ENCODE measurements at places on chromosomes 16 and 17.

GRCh38 chr17:55275894-55276804 lies 11.4 kb downstream of the HLF start:
- no peak overlapping the region for H3K27ac ChIP-seq
- H3K27me3 ChIP-seq, result no peaks in the 10 kb centered on the region
- no peaks in the 10 kb centered on the region for H3K36me3 ChIP-seq
- no peak for DNase-seq
- H3K4me3 ChIP-seq, result no peak overlapping the region
- no peaks in the 10 kb centered on the region for H3K4me1 ChIP-seq

DNA sequence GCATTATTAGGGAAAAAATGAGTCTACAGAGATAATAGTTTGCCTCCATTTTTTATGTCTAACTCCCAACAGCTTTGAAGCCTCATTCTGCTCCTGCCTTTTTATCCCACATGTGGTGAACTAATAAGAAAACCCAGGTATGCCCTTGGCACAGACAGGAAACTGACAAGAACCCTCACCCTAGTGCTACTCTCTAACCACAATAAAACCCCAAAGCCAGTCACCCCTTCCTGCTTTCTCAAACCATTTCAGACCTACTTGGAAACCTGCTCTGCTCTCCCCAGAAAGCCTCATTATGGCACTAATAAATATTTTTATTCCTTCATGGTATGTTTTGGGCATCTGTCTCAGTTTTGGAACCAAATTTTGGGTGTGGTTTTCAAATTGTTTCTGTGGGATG lies 3.9 kb upstream of the MARVELD3 start:
- H3K4me1 ChIP-seq, result peaks cover 4% of the 10 kb centered on the region
- no peak overlapping the region for H3K27ac ChIP-seq

- DNase-seq, result no peak
- no peaks in the 10 kb centered on the region for H3K27me3 ChIP-seq
- peaks cover 6% of the 10 kb centered on the region for H3K4me1 ChIP-seq
- no peak overlapping the region for H3K27ac ChIP-seq
- H3K4me3 ChIP-seq, result no peak overlapping the region
Measured at GRCh38 chr17:61338000-61338798, 61.4 kb upstream of the TBX2 start.

- peaks cover 24% of the 10 kb centered on the region for H3K4me1 ChIP-seq
- no peaks in the 10 kb centered on the region for H3K36me3 ChIP-seq
- H3K4me3 ChIP-seq, result no peak overlapping the region
- H3K27me3 ChIP-seq, result peaks cover 6% of the 10 kb centered on the region
Measured at GRCh38 chr17:76529224-76530094, 8.1 kb downstream of the CYGB start.

DNA sequence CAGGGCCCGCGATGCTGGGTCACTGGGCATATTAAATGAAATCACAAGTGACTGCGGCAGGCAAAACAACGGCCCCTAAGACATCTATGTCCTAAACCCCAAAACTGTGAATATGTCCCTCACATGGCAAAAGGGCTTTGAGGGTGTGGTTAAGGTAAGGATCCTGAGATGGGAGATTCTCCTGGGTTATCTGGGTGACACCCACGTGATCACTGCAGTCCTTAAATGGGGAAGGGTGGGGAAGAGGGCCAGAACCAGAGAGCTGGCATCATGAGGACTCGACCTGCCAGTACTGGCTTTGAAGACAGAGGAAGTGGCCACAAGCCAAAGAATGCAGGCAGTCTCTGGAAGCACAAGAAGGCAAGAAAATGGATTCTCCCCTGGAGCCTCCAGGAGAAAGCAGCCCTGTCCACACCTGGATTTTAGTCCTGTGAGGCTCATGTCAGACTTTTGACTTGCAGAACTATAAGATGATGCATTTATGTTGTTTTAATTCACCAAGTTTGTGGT lies 12.5 kb downstream of the COTL1 start:
- peaks cover 38% of the 10 kb centered on the region for H3K4me1 ChIP-seq
- no peaks in the 10 kb centered on the region for H3K27me3 ChIP-seq
- H3K36me3 ChIP-seq, result peaks cover 5% of the 10 kb centered on the region

- H3K27ac ChIP-seq, result no peak overlapping the region
- no peak overlapping the region for H3K4me3 ChIP-seq
- no peaks in the 10 kb centered on the region for H3K27me3 ChIP-seq
- peaks cover 15% of the 10 kb centered on the region for H3K36me3 ChIP-seq
Measured at GRCh38 chr16:83996481-83997252, 28.6 kb downstream of the NECAB2 start.

GRCh38 chr17:39175695-39176093 lies 9.7 kb upstream of the ARL5C start:
- no peaks in the 10 kb centered on the region for H3K4me1 ChIP-seq
- H3K4me3 ChIP-seq, result no peak overlapping the region
- H3K27me3 ChIP-seq, result no peaks in the 10 kb centered on the region
- peaks cover 8% of the 10 kb centered on the region for H3K36me3 ChIP-seq

DNA sequence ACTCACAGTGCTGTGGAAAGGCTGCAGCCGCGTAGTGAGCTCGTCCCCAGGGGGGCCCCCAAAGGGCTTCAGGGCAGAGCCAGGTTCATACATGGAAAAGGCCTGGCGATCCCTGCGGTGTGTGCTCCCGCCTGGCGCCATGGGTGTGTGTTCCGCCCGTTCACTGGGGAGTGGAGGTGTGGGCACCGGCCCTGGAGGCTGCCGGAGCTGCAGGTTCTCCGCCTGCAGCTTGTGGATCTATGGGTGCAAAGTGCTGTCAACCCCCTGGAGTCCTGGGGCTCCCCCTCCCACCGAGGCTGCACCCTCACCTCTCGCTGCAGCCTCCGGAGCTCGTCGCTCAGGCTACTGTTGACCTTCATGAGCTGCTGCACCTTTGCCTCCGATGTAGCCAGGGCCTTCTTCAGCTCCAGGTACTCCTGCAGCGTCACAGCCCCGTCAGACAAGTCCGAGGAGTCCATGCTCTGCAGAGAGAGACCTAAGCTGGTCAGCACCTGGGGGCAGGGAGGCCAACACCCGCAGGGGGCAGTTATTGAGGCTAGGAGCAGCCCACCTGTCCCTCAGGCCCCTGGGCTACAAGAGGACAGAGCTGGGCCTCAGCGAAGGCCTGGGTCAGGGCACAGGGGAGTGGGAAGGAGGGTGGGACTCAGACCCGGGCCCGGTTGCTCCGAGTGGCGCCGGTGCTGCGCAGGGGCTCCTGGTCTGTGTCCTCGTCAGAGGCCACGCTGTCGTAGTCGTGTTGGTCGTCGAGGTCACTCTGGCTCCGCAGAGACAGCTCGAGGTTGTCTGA lies 7.9 kb downstream of the TP53I13 start:
- no peak overlapping the region for H3K4me3 ChIP-seq
- H3K27ac ChIP-seq, result no peak overlapping the region
- no peak for DNase-seq
- H3K27me3 ChIP-seq, result no peaks in the 10 kb centered on the region
- H3K4me1 ChIP-seq, result peaks cover 6% of the 10 kb centered on the region

DNA sequence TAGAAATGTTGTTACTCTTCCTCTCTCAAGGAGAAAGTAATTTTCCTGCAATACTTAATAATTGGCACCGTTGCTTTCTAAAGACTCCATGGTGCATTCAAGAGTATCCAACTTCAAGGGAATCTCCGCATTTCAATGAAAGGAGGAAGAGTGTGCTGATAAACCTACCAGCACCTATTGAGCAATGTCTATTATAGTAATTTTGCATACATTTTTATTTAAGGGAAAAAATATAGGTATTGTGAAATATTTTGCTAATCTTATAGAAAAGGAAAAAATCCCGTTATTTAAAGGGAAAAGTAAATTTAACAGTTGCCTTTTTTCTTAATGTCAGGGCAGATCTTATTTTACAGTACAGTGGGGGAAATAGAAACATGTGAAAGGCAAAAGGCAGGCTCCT lies 1.1 kb upstream of the TMEM106A start:
- peaks cover 43% of the 10 kb centered on the region for H3K36me3 ChIP-seq
- H3K27me3 ChIP-seq, result no peaks in the 10 kb centered on the region
- no peak overlapping the region for H3K27ac ChIP-seq
- H3K4me1 ChIP-seq, result no peaks in the 10 kb centered on the region
- H3K4me3 ChIP-seq, result no peak overlapping the region

- H3K27me3 ChIP-seq, result no peaks in the 10 kb centered on the region
- peaks cover 26% of the 10 kb centered on the region for H3K36me3 ChIP-seq
- no peak overlapping the region for H3K4me3 ChIP-seq
- DNase-seq, result no peak
Measured at GRCh38 chr16:22353191-22353919, 21.1 kb downstream of the CDR2 start.

GRCh38 chr16:13093661-13094060 lies 192.3 kb downstream of the SHISA9 start:
- H3K4me3 ChIP-seq, result no peak overlapping the region
- H3K36me3 ChIP-seq, result no peaks in the 10 kb centered on the region
- no peaks in the 10 kb centered on the region for H3K27me3 ChIP-seq
- H3K4me1 ChIP-seq, result no peaks in the 10 kb centered on the region
- no peak for DNase-seq

DNA sequence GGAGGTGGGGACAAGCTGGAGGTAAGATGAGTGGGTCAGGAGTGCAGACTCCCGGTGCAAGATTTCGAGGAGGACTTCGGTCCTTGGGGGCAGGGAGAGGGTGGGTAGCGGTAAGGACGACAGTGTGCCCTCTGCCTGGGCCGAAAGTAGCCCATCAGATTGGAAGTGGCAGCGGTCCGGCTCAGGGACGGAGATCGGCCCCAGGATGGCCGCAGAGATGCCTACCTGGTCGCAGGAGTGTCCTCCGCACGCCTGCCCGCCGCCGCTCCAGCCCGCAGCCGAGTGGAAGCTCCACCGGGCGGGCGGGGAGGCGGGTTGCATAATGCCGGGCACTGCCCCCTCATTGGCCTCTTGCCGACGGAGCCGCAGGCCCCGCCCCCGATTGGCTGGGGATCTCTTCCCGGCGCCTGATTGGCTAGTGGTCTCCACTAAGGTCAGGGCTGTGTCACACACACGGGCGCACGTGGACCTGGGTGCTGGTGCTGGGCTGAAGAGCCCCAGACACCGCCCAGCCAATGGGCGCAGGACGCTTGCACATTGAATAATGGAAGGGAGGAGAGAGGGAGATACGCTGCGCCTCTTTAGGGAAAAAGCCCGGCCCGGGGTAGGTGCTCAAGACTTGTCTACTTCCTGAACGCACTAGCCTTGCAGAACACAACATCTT lies at the start of gene PER1:
TSS of gene PER1 (minus strand) at position 293 of the 664 bp plus-strand sequence. CDS start 1,698 bp downstream, outside the sequence.
- peak within 1 kb of the TSS; percentile 54 for H3K4me3 ChIP-seq
- H3K27ac ChIP-seq, result peak within 1 kb of the TSS; percentile 58
- H3K36me3 ChIP-seq, result peaks cover 28% of the 10 kb centered on the region
- H3K4me1 ChIP-seq, result peaks cover 31% of the 10 kb centered on the region
- H3K27me3 ChIP-seq, result no peaks in the 10 kb centered on the region
- DNase-seq, result peak; percentile 80

DNA sequence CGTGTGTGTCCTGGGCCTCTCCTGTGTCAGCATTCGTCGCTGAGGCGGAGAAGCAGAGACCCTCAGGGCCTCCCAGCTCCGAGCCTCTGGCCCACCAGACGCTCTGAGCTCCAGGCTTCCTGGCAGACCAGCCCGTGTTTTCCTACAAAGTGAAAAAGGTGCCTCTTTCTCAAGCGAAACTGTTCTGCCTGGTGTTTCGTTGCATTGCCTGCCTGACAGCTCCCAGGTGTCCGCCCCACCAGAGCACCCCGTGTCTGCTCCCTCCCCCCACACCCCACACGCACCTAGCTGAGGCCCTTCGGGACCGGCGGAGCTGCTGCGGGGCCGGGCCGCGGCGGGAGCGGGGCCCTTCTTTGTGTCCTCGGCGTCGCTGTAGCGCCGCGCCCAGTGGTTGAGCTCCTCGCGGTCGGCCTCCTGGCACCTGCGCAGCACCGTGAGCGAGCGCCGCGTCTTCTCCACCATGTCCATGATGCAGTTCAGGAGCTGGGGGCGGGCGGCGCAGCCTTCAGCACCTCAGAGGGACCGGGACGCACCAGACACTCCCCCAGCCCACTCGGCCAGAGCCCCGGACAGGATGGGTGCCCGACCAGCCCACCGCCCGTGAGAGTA lies 14.7 kb upstream of the PABPN1L start:
- DNase-seq, result no peak
- peaks cover 16% of the 10 kb centered on the region for H3K4me1 ChIP-seq
- H3K4me3 ChIP-seq, result no peak overlapping the region
- no peak overlapping the region for H3K27ac ChIP-seq
- no peaks in the 10 kb centered on the region for H3K36me3 ChIP-seq

GRCh38 chr17:2909175-2909845 lies 113.1 kb downstream of the RAP1GAP2 start:
- H3K4me3 ChIP-seq, result no peak overlapping the region
- H3K27ac ChIP-seq, result no peak overlapping the region
- H3K36me3 ChIP-seq, result no peaks in the 10 kb centered on the region
- peaks cover 7% of the 10 kb centered on the region for H3K4me1 ChIP-seq
- no peaks in the 10 kb centered on the region for H3K27me3 ChIP-seq

DNA sequence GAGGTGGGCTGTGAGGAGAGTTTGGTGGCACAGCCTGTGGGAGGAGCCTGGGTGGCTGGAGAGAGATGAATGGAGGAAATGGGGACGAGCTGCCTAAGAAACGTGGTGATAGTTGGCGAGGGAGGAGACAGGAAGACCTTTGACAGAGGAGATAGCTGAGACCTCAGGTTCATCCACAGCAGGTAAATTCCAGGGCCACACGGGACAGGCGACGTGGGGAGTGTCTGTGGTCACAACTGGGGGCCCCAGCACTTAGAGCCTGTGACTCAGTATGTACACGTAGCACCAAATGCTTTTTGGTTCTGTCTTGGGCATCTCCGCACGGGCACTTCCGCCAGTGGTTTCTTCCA lies 7.7 kb downstream of the MINK1 start:
- no peaks in the 10 kb centered on the region for H3K27me3 ChIP-seq
- H3K27ac ChIP-seq, result no peak overlapping the region
- H3K4me1 ChIP-seq, result no peaks in the 10 kb centered on the region
- no peak for DNase-seq

DNA sequence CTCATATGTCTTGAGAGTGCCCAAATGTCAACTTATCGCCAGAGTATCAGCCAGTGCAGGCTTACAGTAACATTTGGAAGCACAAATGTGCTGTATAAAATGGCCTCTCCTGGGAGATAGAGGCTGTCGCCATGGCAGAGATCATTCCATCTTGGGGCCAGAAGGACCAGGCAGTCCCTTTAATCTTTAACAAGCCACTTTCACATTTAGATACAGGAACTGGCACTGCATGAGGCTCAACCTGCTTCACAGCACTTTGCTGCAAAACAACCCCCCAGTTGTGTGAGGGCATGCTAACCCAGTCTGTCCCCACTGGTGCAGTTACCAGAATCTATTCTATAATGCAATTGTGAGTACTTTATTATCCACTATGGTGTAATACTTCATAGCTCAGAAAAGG lies 4.7 kb upstream of the RFFL start:
- no peak overlapping the region for H3K4me3 ChIP-seq
- DNase-seq, result no peak
- H3K4me1 ChIP-seq, result peaks cover 6% of the 10 kb centered on the region
- H3K27me3 ChIP-seq, result no peaks in the 10 kb centered on the region

- DNase-seq, result no peak
- no peak overlapping the region for H3K4me3 ChIP-seq
- H3K27me3 ChIP-seq, result no peaks in the 10 kb centered on the region
- H3K27ac ChIP-seq, result no peak overlapping the region
- no peaks in the 10 kb centered on the region for H3K4me1 ChIP-seq
Measured at GRCh38 chr17:30996486-30996885, 25.6 kb downstream of the RNF135 start.
